ENCODE measurements at places on chromosomes 13 and 19.

DNA sequence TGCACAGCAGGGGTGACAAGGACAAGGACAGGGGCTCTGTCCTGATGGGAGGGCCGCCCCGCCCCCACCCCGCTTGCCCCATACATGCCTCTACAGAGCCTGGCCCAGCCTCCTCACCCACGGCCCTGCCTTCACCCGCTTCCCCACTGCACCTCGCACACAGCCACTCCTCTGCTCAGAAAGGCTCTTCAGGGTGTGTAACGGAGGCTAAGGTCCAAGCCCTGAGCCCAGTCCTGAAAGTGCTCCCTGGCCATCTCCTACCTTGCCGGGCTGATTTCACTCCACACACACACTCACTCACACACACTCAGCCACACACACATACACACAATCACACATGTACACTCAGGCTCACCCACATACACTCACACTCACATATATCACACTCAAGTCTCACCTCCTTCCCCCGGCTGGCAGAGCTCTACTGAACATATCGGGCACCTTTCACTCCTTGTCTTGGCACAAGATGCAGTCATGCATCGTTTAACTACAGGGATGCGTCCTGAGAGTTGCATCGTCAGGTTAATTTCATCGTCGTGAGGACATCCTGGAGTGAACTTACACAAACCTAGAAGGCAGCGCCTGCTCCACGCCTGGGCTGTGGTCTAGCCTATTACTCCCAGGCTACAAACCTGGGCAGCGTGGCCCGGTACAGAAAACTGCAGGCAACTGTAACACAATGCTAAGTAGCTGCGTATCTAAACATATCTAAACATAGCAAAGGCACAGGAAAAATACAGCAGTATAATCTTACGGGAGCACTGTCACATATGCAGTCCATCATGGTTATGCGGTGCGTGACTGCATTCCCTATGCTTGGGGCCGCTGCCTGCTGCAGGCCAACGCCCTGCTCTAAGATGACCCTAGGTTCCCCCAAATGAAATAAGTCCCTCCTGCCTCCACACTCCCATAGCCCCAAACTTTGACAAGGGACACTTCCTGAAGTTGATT lies 13.1 kb downstream of the EPS15L1 start:
- H3K36me3 ChIP-seq = peaks cover 3% of the 10 kb centered on the region
- no peak overlapping the region for H3K4me3 ChIP-seq
- H3K27ac ChIP-seq = no peak overlapping the region
- no peak for DNase-seq
- H3K27me3 ChIP-seq = no peaks in the 10 kb centered on the region

GRCh38 chr13:88919970-88920628 lies 1248.9 kb downstream of the SLITRK5 start:
- H3K27ac ChIP-seq = no peak overlapping the region
- peak; percentile 58 for DNase-seq
- no peaks in the 10 kb centered on the region for H3K27me3 ChIP-seq
- peaks cover 7% of the 10 kb centered on the region for H3K4me1 ChIP-seq

GRCh38 chr13:59721926-59722910 lies 441.5 kb downstream of the DIAPH3 start:
- no peak overlapping the region for H3K4me3 ChIP-seq
- H3K27ac ChIP-seq = no peak overlapping the region
- H3K27me3 ChIP-seq = no peaks in the 10 kb centered on the region
- H3K4me1 ChIP-seq = peaks cover 7% of the 10 kb centered on the region

DNA sequence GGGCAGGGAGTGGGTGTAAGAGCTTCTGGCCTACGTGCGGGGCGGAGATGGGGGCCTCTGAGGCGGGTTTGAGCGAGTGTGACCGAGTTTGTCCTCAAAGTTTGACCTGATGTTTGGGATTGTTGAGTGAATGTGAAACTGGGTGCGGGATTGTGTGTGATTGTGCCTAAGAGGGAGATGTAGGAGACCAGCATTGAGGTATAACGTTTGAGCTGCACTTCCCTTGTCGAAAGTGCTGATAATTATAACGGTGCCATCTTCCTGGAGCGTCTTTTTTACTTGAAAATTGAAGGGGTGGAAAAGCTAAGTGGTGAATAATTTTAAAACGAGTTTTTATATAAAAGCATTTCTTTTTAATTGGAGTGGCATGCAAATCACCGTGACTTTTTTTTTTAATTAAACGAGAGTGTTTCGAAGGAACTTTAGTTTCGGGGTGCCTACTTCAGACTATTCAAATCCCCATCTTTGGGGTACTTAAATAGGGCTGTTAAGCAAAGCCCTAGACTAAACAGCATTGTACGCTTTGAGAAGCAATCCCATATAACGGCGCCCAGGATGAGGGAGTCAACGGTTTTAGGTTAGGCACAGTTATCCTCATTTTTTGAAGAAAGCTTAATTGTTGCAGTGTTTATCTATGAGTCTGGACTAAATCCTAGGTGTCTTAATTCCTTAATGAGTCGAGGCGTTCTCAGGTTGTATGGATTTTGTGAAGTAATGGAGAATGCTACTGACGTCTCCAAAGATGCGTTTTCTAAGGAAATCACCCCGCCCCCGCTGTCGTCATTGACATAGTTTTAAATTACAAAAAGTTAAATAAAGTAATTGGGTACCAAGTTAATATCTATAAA lies 594 bp downstream of the ZNF146 start:
- H3K27ac ChIP-seq = no peak overlapping the region
- peak; percentile 45 for DNase-seq
- no peak overlapping the region for H3K4me3 ChIP-seq
- H3K36me3 ChIP-seq = peaks cover 31% of the 10 kb centered on the region

DNA sequence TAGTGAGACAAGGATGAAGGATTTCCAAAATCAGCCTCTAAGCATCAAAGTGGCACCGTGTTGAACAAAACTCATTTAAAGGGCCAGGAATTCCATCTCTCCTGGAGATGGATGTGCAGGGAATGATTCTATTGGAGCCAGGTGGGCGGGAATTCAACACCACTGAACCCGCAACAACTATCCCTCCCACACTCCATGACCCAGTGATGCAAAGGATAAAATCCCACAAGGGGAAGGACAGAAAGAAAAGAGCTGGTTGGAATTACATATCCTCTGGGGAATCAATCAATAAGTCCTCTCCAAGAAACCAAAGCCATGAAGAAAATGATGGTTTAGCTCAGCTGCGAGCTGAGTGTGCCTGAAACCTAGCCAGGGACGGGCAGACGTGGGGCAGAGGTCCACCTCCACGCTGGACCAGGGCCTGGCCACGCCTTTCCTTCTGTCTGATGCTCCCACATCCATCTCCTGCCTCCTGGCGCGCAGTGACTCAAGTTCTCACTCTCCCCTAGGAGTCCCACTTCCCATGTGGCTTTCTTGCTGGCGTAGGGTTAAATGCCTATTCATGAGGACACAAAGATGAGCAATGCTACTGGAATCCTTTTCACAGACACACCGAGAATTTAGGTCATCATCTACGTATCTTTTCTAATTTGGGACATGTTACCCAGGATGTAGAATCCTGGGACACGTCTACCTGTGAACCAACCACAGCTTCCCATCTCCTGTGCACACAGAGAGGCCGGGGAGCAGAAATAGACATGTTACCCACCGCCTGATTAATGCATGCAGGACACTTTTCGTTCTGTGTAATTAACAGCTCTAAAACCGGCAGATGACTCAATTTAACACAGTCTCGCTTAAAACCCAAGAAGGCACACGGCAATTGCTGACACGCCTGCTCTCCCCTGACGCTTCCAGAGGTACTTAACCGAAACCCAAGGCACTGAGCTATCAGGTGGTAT lies 48.6 kb downstream of the PEPD start:
- H3K4me3 ChIP-seq = no peak overlapping the region
- DNase-seq = no peak
- peak overlapping the region; percentile 41 for H3K27ac ChIP-seq
- H3K4me1 ChIP-seq = peaks cover 6% of the 10 kb centered on the region
- no peaks in the 10 kb centered on the region for H3K36me3 ChIP-seq
- no peaks in the 10 kb centered on the region for H3K27me3 ChIP-seq

- peak overlapping the region; percentile 87 for H3K27ac ChIP-seq
- no peaks in the 10 kb centered on the region for H3K27me3 ChIP-seq
- H3K4me1 ChIP-seq = peaks cover 67% of the 10 kb centered on the region
- no peak for DNase-seq
- peak overlapping the region; percentile 65 for H3K4me3 ChIP-seq
These were observed 3.3 kb downstream of the GPR18 start for GRCh38 chr13:99254830-99255229.

DNA sequence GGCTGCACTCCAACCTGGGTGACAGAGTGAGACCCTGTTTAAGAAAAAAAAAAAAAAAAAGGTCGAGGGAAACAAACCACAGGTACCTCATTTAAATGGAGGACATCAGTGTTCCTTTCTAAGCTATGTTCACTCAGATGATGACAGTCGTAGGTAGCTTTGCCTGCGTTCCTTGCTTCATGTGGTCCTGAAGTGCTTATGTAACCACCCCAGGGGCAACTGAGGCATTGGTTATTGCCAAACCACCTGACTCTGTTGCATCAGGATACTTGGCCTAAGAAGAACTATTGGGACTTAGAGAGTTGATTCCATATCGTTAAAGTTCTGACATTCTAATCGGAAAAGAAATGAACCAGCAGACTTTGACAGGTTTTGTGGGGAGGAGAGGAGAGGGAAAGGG lies 51.7 kb downstream of the SPATA13 start:
- H3K27ac ChIP-seq = no peak overlapping the region
- H3K4me3 ChIP-seq = no peak overlapping the region
- peaks cover 23% of the 10 kb centered on the region for H3K4me1 ChIP-seq
- no peaks in the 10 kb centered on the region for H3K27me3 ChIP-seq
- H3K36me3 ChIP-seq = peaks cover 1% of the 10 kb centered on the region
- no peak for DNase-seq

- DNase-seq = no peak
- no peaks in the 10 kb centered on the region for H3K4me1 ChIP-seq
These were observed 12.4 kb upstream of the FBL start for GRCh38 chr19:39858541-39858940.

- DNase-seq = no peak
- no peaks in the 10 kb centered on the region for H3K27me3 ChIP-seq
- no peak overlapping the region for H3K4me3 ChIP-seq
- H3K27ac ChIP-seq = no peak overlapping the region
- H3K36me3 ChIP-seq = no peaks in the 10 kb centered on the region
- no peaks in the 10 kb centered on the region for H3K4me1 ChIP-seq
These were observed 2165.2 kb downstream of the PCDH9 start for GRCh38 chr13:65064967-65065366.

- DNase-seq = no peak
- H3K27me3 ChIP-seq = no peaks in the 10 kb centered on the region
- no peak overlapping the region for H3K4me3 ChIP-seq
- no peak overlapping the region for H3K27ac ChIP-seq
- no peaks in the 10 kb centered on the region for H3K4me1 ChIP-seq
These were observed 225.8 kb upstream of the IRS2 start for GRCh38 chr13:110012102-110012739.

GRCh38 chr19:31515931-31516330 lies 166.7 kb upstream of the TSHZ3 start:
- no peak overlapping the region for H3K4me3 ChIP-seq
- no peaks in the 10 kb centered on the region for H3K27me3 ChIP-seq
- no peaks in the 10 kb centered on the region for H3K4me1 ChIP-seq

- no peaks in the 10 kb centered on the region for H3K36me3 ChIP-seq
- H3K27me3 ChIP-seq = no peaks in the 10 kb centered on the region
- no peak for DNase-seq
- H3K27ac ChIP-seq = no peak overlapping the region
These were observed 396.9 kb upstream of the SLITRK5 start for GRCh38 chr13:87274209-87274819.

DNA sequence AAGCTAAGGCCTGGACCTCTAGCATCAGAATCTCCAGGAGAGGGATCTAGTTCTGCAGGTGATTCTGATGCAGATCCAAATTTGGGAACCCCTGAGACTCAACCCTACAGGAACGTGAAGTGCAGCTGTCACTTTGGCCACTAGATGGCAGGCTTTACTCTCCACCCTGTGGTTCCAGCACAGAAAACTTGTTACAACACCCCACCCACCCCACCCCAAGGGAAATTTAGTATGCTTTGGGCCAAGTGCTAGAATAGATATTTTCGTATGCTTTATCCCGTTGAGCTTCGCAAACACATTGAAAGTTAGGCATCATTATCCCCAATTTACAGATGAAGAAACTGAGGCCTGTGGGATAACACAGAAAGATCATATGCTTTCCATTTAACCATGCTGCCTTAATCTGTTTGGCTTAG lies 232.0 kb downstream of the B3GLCT start:
- no peaks in the 10 kb centered on the region for H3K36me3 ChIP-seq
- DNase-seq = peak; percentile 62

- peaks cover 76% of the 10 kb centered on the region for H3K4me1 ChIP-seq
- peak overlapping the region; percentile 17 for H3K4me3 ChIP-seq
- H3K27ac ChIP-seq = peak overlapping the region; percentile 75
- peaks cover 19% of the 10 kb centered on the region for H3K36me3 ChIP-seq
- DNase-seq = no peak
These were observed 4.2 kb downstream of the GATAD2A start for GRCh38 chr19:19409631-19410030.

DNA sequence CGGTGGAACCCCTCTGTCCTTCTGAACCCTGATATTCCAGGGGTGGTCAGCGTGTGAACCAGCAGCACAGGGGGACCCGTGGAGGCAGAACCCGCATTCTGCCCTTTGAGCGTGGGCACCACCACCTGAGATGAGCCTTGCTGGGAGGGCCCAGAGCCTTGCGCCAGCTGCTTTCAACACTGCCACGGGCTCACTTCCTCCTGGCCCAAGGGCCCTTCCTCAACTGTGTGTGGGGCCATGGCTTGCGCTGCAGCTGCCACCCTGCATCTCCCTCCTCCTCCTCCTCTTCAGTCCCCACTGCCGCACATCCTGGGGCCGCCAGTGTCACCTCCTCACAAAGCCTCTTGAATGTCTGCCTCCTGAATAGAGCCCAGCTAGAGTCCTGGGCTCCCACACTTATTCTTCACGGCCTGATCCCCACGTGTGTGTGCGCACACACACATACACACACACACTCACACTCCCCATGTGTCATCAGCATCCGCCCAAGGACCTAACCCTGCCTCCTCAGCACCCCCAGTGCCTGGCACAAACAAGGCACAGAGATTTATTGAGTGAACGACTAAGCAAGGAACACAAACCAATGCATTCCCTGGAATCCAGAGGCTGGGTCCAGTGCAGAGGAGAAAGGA lies 26.9 kb upstream of the TMEM160 start:
- H3K27ac ChIP-seq = peak overlapping the region; percentile 3
- H3K4me3 ChIP-seq = no peak overlapping the region
- no peaks in the 10 kb centered on the region for H3K27me3 ChIP-seq
- peaks cover 51% of the 10 kb centered on the region for H3K36me3 ChIP-seq
- H3K4me1 ChIP-seq = peaks cover 4% of the 10 kb centered on the region
- no peak for DNase-seq

DNA sequence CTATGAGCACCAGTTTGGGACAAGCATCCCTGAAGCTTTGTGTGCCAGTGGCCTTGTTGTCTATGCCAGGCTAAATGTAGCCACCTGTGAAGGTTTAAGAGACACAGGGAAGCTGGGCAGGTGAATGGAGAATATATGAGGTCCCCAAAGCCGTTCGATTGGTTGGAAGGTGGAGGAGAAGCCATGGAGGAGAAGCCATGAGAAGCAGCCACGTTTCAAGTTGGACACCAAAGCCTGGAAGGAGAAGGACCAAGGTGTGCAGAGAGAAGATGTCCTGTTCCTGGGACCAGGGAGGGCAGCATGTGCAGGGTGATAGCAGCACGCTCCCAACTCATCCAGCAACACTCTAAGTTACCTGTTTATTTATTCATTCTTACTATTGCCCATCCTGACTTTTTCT lies 432.3 kb upstream of the TSHZ3 start:
- no peaks in the 10 kb centered on the region for H3K4me1 ChIP-seq
- no peaks in the 10 kb centered on the region for H3K36me3 ChIP-seq
- H3K27me3 ChIP-seq = no peaks in the 10 kb centered on the region
- H3K27ac ChIP-seq = no peak overlapping the region
- H3K4me3 ChIP-seq = no peak overlapping the region

Measured in activated CD8-positive, alpha-beta memory T cell treated with anti-CD3 and anti-CD28 coated beads, Interleukin-2, amount 10 ng/mL, durations not matched to agents 7 days and 5 days (primary cell).